ENCODE measurements at places on chromosomes 2 and 18. TPM values are rescaled to one million over a fixed set of nuclear protein-coding genes. Genes with fewer than 3 reads are reported as not detected.

DNA sequence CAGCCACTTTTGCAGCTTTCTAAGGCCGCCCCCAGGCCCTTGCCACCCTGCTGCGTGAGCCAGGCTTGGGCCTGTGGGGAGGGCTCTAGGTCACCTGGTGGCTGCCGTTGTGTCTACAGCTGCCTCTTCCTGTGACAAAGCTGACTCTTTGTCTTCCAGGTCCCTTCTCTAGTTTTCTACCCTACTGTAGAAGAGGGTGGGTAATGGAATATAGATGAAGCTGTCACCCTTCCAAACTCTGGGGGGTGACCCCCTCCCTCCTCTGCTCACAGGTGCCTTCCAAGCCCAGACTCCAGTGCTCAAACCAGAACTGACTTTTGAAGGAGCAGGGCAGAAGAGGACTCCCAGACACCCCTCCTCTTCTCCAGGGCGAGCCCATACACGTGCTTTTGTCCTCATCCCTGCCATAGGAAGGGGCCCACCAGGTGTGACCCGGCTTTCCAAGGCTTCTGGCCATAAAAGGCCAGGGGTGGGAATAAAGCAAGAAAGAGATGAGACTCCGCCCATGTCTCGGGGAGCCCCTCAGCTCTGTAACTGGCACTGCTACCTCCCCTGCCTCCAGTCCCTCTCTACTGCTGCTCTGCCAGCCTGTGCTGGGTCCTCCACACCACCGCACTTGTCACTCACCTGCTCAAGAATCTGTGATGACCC, 17.9 kb upstream of the SDC1 start:
- DNase-seq = no peak

Gene CCL20
- not detected for total RNA-seq

GRCh38 chr2:195601361-195601760, 55.7 kb upstream of the SLC39A10 start:
- no peak for DNase-seq

GRCh38 chr18:74217476-74218143, 69.3 kb downstream of the TIMM21 start:
- no peak for DNase-seq

GRCh38 chr2:234993541-234993981, 41.7 kb downstream of the SH3BP4 start:
- DNase-seq = peak; percentile 68

DNA sequence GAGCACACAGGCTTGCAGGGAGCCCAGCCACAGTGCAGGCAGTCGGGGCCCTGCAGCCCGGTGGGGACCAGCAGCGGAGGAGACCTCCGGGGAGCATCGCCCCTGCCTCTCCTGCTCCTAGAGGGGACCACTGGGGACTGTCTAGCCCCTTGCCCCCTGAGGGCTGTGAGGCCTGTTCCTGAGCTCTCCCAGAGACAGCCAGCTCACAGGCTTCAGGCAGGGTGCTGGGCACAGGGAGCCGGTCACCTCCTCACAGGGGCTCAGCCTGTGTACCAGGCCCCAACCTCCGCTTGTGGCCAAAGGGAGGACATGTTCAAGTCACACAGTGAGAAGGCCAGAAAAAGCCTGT, 3.5 kb upstream of the NMUR1 start:
- DNase-seq = no peak

Gene SP5
- not detected for total RNA-seq

Gene DES
- not detected for total RNA-seq

DNA sequence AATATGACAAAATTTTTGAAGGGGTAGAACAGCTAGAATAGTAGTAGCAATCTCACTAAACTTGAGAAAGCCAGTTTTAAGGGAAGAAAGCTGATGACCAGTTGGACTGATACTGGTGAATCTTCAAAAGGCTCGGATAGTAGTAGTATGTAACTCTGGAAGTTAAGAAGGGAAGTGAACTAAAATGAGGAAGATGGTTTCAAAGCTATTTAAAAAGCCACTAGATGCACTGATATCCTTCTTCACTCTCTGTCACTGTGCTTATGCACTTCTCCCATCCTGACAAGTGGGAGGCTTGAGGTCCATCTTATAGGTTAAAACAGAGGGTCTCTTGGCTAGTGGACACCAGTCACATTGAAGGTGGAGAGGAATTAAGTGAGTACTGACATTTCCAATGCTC, 141.1 kb downstream of the NCOA1 start:
- DNase-seq = no peak

DNA sequence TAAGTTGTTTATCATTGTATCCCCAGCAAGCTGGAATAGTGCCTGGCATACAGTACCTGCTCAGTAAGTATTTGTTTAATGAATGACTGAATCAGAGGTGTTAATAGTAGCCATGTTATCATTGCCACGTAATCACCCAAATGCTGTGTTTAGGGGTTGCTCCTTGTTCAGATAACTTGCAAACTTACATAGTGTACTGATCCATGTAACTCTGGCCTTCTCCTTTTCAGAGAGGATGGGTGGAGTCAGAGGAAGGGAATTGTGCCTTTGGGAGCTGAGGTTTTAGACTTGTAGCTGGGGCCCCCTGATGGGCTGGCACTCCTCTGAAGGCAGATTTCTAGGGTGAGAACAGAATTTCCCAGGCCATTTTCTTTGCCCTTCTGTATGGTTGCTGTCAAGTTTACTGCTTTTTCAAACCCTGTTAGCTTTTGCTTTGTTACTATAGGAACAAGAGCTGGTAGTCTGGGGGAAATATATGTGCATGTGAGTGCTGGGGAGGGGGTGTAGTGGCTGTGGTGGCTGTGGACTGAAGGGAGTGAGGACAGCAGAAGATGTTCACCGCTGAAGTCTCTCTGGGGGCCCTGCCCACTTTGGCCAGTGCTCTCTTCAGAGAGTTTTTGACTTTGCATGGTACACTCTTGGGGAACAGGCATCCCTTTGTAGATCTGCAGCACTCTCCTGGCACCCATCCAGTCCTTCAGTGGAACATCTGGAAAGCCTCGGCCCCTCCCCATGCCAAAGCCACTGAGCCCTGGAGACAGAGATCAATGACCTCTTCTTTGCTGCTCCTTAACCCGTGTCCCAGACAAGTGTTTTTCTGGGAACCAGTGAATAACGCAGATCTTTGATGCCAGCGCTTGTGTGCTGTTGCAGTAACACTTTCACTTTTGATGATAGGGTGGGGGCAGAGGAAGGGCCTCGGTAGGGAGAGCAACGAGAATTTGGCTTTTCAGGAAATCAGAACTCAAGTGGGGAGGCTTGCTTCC, 209.0 kb downstream of the PRKCE start:
- peak; percentile 47 for DNase-seq

Gene GMCL1
- total RNA-seq = 22.0 TPM

Gene ALPP
- total RNA-seq = not detected

Gene UPP2
- total RNA-seq = not detected

DNA sequence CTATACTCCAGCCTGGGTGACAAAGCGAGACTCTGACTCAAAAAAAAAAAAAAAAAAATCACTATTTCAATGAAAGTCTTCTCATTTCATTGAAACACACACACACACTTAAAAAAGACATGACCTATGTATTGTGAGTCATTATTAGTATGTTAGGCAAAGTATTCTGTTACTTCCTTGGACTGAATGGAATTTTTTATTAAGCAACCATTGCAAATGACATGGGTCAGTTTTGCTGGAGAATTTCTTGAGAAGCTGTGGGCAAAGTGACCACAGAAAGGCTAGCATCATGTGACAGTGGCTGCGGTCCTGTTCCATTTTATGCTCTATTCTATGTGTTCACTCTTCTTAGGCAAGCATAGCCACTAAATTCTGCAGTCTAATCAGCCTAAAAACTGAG, 695.7 kb downstream of the TDRD15 start:
- no peak for DNase-seq

DNA sequence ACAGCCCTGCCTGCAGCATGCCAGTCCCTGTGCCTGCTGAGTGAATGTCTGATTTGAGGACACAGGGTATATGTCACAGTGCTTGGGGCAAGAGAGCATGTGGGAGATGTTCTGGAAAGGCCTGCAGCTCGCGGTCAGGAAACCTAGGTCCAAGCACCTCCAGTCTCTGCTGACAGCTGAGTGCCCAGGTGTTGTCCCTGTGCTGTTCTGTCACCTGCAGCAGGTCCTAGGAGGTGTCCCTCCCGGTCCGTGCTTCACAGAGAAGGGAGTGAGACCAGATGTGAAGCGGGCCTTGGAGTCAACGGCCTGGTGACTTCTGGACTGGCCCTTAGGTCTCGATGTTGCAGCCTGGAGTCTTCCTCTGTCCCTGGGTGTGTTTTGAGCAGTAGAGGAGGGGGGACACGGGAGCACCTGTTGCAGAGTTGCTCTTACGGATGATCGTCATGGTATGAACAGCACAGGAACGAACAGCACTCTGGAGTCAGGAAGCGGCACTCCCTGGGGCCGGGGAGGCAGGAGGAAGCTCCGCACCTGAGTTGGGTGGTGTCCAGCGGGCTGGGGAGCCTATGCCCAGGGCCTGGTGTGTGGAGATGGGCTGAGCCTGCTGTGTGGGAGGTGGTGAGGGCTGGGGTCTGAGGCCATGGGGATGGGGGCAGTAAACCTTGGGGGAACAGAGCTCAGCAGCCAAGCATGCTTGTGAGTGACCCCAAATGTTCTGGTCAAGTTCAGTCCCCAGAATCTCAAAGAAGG, 21.6 kb upstream of the ARHGEF4 start:
- no peak for DNase-seq

Gene C2orf76
- total RNA-seq = 13.6 TPM

GRCh38 chr2:128252501-128252900, 66.2 kb downstream of the HS6ST1 start:
- no peak for DNase-seq

Gene SGPP2
- 6.0 TPM for total RNA-seq

DNA sequence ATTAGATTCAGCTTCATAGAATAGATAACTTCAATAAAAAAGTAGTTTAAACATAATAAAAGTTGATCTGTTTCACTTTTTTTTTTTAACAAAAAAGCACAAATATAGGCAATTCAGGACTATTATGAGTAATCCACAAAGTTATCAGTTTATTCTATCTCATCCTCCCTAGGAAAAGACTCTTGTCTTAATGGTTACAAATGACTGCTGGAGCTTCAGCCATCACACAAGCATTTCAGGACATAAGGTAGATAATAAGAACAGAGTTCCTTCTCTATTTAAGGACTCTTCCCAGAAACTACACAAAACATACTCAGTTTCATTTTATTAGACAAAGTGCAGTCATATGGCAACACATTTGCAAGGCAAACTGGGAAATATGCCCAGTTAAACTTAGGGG, 357.6 kb upstream of the SETBP1 start:
- no peak for DNase-seq

- no peak for DNase-seq
These were observed 73.8 kb upstream of the TXNDC2 start for GRCh38 chr18:9811978-9812377.

DNA sequence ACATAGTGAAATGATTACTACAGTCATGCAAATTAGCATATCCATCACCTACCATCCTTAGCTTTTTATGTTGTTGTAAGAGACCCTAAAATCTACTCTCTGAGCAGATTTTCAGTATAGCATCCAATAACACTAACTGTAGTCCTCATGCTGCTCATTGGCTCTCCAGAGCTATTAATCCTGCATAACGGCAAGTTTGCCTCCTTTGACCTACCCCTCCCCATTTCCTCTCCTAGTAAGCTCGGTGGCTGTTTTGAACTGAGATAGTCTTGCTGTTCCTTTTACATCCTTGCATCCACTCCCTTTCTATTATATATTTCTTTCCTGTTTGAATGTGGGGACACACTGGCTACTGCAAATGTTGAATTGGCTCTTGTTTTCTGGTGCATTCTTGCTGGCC, 481.5 kb downstream of the TSN start:
- no peak for DNase-seq

Gene RAB1A
- 42.2 TPM for total RNA-seq

- DNase-seq = peak; percentile 48
These were observed 3.7 kb downstream of the SMC6 start for GRCh38 chr2:17749753-17750438.

DNA sequence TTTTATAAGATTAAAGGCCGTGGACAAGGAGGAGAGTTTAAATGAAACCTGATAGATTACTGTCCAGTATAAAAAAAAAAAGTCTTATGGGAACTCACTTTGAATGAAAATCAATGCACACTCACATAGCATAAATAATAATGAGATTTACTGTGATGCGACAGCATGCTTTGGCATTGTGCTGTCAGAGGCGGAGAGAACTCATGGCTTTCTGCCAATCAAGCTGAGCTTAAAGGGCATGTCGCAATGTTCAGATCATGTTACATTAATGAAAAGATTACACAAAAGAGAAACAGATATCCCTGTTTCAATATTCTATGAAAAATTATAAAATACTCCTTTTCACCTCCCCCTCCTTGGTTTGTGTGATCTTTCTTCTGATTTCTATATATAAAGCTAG, 310.8 kb downstream of the ERBB4 start:
- no peak for DNase-seq

GRCh38 chr2:54631755-54632154, 91.7 kb upstream of the EML6 start:
- DNase-seq = no peak

DNA sequence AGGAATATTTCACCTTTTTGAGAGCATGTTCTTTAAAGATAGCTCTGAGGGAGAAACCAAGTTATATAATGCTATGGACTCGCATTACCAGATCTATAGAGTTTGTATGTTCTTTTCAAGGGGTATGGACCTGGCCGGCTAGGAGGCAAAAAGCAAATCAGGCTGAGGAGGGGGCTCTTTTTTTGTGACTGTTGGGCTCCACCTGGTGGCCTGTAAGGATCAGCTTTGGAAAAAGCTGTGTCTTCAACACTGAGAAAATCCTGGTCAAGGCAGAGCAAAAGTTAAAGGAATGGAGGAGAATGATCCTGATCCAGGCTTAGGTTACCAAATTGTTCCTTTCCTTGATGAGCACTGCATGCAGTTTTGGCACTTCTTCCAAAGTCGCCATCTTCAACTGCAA, 180.5 kb downstream of the DIS3L2 start:
- peak; percentile 35 for DNase-seq

Gene C2orf66
- total RNA-seq = not detected

DNA sequence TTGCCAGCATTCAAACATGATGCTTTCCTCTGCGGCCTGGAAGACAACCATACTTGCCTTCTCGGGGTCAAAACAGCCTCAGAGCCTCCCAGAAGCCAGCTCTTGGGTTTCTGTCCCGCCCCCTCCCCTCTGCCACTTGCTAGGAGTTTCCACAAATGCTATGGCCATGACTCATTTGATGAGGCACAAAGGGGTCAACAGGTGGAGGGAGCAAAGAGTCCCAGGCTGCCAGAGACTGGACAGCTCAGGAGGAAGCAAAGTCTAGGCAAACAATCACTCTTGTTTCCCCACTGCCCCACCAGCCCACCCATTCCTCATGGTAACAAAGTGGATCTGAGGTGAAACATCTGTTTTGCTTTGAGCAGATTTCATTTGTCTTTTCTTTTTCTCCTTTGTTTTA, 551.1 kb downstream of the TNS1 start:
- no peak for DNase-seq

All from B cell (primary cell).